ENCODE measurements at places on chromosomes 3 and 15. TPM values are rescaled to one million over a fixed set of nuclear protein-coding genes. Genes with fewer than 3 reads are reported as not detected.

LEKR1 gene
- not detected for total RNA-seq

MYLK gene
- 29.7 TPM for total RNA-seq

UBA5 gene
- 44.0 TPM for total RNA-seq

FETUB gene
- not detected for total RNA-seq

GHSR gene
- not detected for total RNA-seq

C3orf49 gene
- not detected for total RNA-seq

DUOXA2 gene
- not detected for total RNA-seq

CCDC54 gene
- not detected for total RNA-seq

LRRC31 gene
- not detected for total RNA-seq

SOX2 gene
- 0.39 TPM for total RNA-seq

DLL4 gene
- 0.31 TPM for total RNA-seq

NR1I2 gene
- total RNA-seq: not detected

SPINK8 gene
- total RNA-seq: not detected

CLDN16 gene
- total RNA-seq: not detected

DNA sequence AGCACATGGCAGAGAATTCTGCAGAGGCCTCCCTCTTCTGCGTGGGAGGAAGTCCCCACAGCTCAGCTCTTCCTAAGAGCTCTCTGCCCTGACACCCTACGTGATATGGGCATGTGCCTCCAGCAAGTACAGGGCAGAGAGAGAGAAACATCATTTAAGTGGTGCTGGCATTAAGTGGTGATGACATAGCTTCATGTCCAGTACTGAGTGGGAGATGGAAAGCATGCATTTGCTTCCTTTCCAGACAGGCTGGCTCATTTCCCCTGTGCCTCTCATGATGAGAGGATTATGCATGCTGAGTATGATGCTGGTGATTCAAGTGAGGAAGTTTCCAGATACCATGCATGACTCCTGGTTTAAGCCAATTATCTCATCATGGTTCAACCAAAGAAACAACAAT, 26.9 kb downstream of the BFSP2 start:
- H3K4me1 ChIP-seq: peaks cover 17% of the 10 kb centered on the region
- no peaks in the 10 kb centered on the region for H3K27me3 ChIP-seq
- H3K4me3 ChIP-seq: no peak overlapping the region
- H3K36me3 ChIP-seq: no peaks in the 10 kb centered on the region
- H3K27ac ChIP-seq: peak overlapping the region; percentile 32
- DNase-seq: no peak

GRCh38 chr15:31605467-31605931, 278.9 kb downstream of the KLF13 start:
- DNase-seq: no peak
- H3K4me1 ChIP-seq: no peaks in the 10 kb centered on the region
- no peaks in the 10 kb centered on the region for H3K27me3 ChIP-seq

- H3K27ac ChIP-seq: no peak overlapping the region
- no peaks in the 10 kb centered on the region for H3K36me3 ChIP-seq
- no peak overlapping the region for H3K4me3 ChIP-seq
- no peaks in the 10 kb centered on the region for H3K27me3 ChIP-seq
- no peaks in the 10 kb centered on the region for H3K4me1 ChIP-seq
Observed at GRCh38 chr3:51709004-51709420, 2.1 kb downstream of the GRM2 start.

DNA sequence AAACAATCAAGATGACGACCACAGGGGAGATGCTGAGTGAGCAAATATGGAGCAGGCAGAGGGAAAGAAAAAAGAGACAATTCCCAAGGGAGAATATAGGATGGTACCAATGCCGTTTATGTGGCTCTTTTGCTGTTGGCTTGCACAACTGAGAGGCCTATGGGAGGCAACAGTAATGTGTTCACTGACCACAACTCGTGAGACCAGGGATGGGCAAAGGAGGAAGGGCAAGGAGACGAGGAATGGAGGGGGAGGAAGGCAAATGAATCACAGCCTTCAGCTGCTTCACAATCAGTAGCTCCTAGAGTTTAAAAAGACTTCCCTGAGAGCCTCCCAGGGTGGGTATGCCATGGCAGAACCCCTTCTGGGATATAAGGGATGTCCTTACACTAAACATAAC, 131.5 kb downstream of the SLC9A9 start:
- H3K27ac ChIP-seq: no peak overlapping the region
- no peaks in the 10 kb centered on the region for H3K36me3 ChIP-seq
- H3K4me1 ChIP-seq: no peaks in the 10 kb centered on the region
- no peak for DNase-seq
- 0 out of 2 replicates have a peak, but pooled peaks cover 2% of the 10 kb centered on the region for H3K27me3 ChIP-seq

GRCh38 chr3:179072100-179072438, 460 bp upstream of the ZMAT3 start:
- DNase-seq: no peak
- no peaks in the 10 kb centered on the region for H3K27me3 ChIP-seq
- H3K4me1 ChIP-seq: peaks cover 12% of the 10 kb centered on the region
- peak overlapping the region; percentile 84 for H3K27ac ChIP-seq
- no peaks in the 10 kb centered on the region for H3K36me3 ChIP-seq

- H3K27me3 ChIP-seq: no peaks in the 10 kb centered on the region
- H3K27ac ChIP-seq: peak overlapping the region; percentile 51
- no peak overlapping the region for H3K4me3 ChIP-seq
Observed at GRCh38 chr3:177410730-177411129, 213.4 kb upstream of the TBL1XR1 start.

DNA sequence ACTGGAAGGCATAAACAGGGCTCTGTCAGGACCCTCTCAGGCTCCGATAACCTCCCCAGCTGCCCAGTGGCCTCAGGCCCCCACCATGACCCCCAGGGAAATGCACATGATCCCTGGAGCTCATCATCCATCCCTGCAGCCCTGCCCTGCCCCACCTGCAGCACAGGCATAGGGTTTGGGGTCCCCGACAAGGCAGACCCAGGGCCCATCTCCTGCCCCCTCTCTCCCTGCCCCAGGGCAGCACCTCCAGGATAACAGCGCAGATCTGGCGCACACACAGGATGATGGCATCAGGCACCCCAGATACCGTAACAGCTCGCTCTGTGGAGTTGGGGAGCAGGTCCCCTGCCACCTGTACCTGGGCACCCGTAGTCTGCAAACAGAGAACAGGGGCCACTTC, 4.5 kb downstream of the GPR62 start:
- H3K36me3 ChIP-seq: no peaks in the 10 kb centered on the region
- no peak overlapping the region for H3K27ac ChIP-seq
- H3K27me3 ChIP-seq: no peaks in the 10 kb centered on the region
- DNase-seq: no peak
- no peaks in the 10 kb centered on the region for H3K4me1 ChIP-seq

DNA sequence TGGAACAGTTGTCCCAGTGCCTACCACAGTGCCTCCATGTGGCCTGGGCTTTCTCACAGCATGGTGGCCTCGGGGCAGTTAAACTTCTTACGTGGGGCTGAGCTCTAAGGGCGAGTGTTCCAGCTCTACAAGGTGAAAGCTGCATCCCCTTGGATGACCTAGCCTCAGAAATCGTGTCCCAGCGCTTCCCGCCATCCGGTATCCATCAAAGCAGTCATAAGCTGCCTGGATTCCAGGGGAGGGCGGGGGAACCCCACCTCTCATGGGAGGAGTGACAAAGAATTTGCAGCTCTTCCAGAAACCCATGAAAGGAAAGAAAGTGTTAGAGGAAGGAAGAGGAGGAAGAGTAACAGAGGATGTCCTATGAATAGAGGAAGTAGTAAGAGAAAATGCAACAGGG, 45.8 kb upstream of the CCDC174 start:
- DNase-seq: no peak
- H3K4me3 ChIP-seq: no peak overlapping the region
- H3K36me3 ChIP-seq: no peaks in the 10 kb centered on the region
- no peaks in the 10 kb centered on the region for H3K27me3 ChIP-seq

- no peaks in the 10 kb centered on the region for H3K36me3 ChIP-seq
- peak overlapping the region; percentile 14 for H3K4me3 ChIP-seq
Observed at GRCh38 chr3:50675179-50676030, 678 bp downstream of the DOCK3 start.

DNA sequence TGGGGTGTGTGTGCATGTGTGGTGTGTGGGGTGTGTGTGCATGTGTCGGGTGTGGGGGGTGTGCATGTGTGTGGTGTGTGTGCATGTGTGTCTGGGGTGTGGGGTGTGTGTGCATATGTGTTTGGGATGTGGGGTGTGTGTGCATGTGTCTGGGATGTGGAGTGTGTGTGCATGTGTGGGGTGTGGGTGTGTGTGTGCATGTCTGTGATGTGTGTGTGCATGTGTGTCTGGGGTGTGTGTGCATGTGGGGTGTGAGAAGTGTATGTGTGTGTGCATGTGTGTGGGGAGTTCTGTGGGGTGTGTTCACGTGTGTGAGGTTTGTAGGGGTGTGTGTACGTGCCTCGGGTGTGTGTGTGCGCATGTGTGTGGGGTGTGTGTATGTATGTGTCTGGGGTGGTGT, 6.7 kb upstream of the OCA2 start:
- H3K36me3 ChIP-seq: no peaks in the 10 kb centered on the region
- H3K27me3 ChIP-seq: no peaks in the 10 kb centered on the region
- no peak overlapping the region for H3K27ac ChIP-seq
- DNase-seq: no peak

GRCh38 chr3:120907659-120908029, 361 bp upstream of the STXBP5L start:
- no peaks in the 10 kb centered on the region for H3K36me3 ChIP-seq
- no peak for DNase-seq

DNA sequence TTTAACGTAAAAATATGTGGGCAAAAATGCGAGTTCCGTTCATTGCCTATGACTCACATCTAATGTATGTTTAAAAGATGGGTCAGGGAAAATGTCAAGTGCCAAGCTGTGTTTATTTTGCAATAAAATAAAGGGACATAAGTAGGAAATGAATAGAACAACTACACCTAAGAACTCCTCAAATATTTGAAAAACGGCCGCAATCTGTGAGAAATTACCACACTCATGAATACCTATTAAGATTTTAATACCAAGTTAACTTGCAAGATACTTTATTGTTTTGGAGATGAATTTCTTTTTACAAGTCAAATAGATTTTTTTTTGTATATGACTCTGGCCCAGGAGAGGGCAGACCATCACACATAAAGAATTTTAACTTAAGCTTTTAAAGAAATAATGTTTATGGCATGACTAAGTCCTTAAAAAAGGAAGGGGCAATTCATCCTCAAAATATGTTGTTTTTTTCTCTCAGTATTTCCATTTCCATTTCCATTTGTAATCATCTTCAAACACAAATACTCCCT, 152.7 kb downstream of the SUCNR1 start:
- no peaks in the 10 kb centered on the region for H3K27me3 ChIP-seq
- H3K4me3 ChIP-seq: no peak overlapping the region
- H3K4me1 ChIP-seq: no peaks in the 10 kb centered on the region
- no peaks in the 10 kb centered on the region for H3K36me3 ChIP-seq

GRCh38 chr15:63675263-63675662, 78.1 kb downstream of the FBXL22 start:
- H3K4me1 ChIP-seq: no peaks in the 10 kb centered on the region
- H3K27me3 ChIP-seq: no peaks in the 10 kb centered on the region
- DNase-seq: no peak

GRCh38 chr3:41710646-41711388, 251.1 kb downstream of the ULK4 start:
- no peaks in the 10 kb centered on the region for H3K27me3 ChIP-seq
- no peaks in the 10 kb centered on the region for H3K36me3 ChIP-seq
- H3K4me1 ChIP-seq: no peaks in the 10 kb centered on the region
- no peak for DNase-seq

- peaks cover 6% of the 10 kb centered on the region for H3K36me3 ChIP-seq
- peak overlapping the region; percentile 35 for H3K27ac ChIP-seq
- peaks cover 30% of the 10 kb centered on the region for H3K27me3 ChIP-seq
- H3K4me3 ChIP-seq: peak overlapping the region; percentile 84
Observed at GRCh38 chr3:171460725-171461524, 720 bp upstream of the TNIK start.

DNA sequence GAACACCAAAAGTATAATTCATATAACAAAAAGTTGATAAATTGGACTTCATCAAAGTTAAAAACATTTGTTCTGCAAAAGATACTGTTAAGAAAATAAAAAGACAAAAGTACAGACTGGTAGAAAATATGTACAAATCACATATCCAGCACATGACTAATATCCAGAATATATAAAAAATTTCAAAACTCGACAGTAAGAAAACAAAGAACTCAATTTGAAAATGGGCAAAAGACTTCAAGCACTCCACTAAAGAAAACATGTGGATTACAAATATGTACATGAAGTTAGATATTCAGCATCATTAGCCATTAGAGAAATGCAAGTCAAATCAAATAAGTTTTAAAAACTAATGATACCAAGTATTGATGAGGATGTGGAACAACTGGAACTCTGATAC, 6.7 kb downstream of the GK5 start:
- H3K36me3 ChIP-seq: no peaks in the 10 kb centered on the region
- H3K4me3 ChIP-seq: no peak overlapping the region
- no peak overlapping the region for H3K27ac ChIP-seq

- DNase-seq: no peak
- peaks cover 44% of the 10 kb centered on the region for H3K4me1 ChIP-seq
- H3K27ac ChIP-seq: peak overlapping the region; percentile 95
- H3K27me3 ChIP-seq: no peaks in the 10 kb centered on the region
- no peak overlapping the region for H3K4me3 ChIP-seq
Observed at GRCh38 chr15:101167411-101167752, 84.5 kb downstream of the CHSY1 start.

DNA sequence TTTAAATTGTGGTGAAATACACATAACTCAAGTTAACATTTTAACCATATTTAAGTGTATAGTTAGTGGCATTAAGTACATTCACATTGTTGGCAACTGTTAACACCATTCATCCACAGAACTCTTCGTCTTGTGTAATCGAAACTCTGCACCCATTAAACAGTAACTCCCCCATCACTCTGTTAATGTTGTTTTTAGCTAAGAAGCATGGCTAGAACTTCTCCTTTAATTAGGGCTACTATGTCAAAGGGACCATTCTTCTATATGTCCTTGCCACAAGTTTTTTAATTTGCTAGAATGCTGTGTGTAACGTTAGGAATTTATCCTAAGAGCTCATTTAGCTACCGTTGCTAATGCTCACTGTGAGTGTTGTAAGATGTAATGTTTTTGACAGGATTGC, 60.6 kb downstream of the MAP2K5 start:
- no peaks in the 10 kb centered on the region for H3K36me3 ChIP-seq
- H3K4me3 ChIP-seq: no peak overlapping the region
- DNase-seq: no peak
- H3K4me1 ChIP-seq: peaks cover 30% of the 10 kb centered on the region
- no peak overlapping the region for H3K27ac ChIP-seq

GRCh38 chr3:144875211-144875610, 903.6 kb downstream of the DIPK2A start:
- H3K27ac ChIP-seq: no peak overlapping the region
- no peaks in the 10 kb centered on the region for H3K27me3 ChIP-seq
- no peak for DNase-seq
- no peak overlapping the region for H3K4me3 ChIP-seq
- no peaks in the 10 kb centered on the region for H3K36me3 ChIP-seq

GRCh38 chr3:42090973-42091731, at the start of gene TRAK1:
TSS of gene TRAK1 (plus strand) at chr3:42091357. CDS start at chr3:42091470, 113 bp downstream.
- H3K4me3 ChIP-seq: no peak within 1 kb of the TSS
- no peaks in the 10 kb centered on the region for H3K27me3 ChIP-seq
- DNase-seq: no peak
- H3K4me1 ChIP-seq: no peaks in the 10 kb centered on the region
- H3K36me3 ChIP-seq: peaks cover 2% of the 10 kb centered on the region

- no peak for DNase-seq
- H3K27ac ChIP-seq: no peak overlapping the region
- H3K27me3 ChIP-seq: no peaks in the 10 kb centered on the region
- H3K4me1 ChIP-seq: no peaks in the 10 kb centered on the region
- no peaks in the 10 kb centered on the region for H3K36me3 ChIP-seq
- H3K4me3 ChIP-seq: no peak overlapping the region
Observed at GRCh38 chr3:23000371-23000770, 202.8 kb upstream of the UBE2E2 start.
